AG04449 (cell line): ENCODE measurements at places on chromosomes 7 and 10.

DNA sequence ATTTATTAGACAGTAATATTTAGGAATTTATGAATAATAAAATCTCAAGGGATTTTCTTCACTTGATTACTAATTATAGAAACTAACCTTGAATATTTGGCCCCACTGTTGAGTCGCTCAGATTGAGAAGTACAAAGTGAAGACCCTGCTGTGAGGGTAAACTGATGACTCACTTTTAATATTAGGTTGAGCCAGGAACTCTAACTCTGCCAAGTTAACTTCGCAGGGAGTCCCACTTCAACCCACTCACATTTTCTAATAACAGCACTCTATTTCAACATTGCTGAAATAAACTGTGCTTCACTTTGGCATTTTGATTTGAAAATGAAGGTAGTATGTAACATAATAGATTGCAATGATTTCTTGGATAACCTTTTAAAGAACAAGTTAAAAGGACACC, 200.7 kb downstream of the POLR1F start:
- DNase-seq = no peak

GRCh38 chr7:69467826-69468225, 130.4 kb upstream of the AUTS2 start:
- DNase-seq = no peak

DNA sequence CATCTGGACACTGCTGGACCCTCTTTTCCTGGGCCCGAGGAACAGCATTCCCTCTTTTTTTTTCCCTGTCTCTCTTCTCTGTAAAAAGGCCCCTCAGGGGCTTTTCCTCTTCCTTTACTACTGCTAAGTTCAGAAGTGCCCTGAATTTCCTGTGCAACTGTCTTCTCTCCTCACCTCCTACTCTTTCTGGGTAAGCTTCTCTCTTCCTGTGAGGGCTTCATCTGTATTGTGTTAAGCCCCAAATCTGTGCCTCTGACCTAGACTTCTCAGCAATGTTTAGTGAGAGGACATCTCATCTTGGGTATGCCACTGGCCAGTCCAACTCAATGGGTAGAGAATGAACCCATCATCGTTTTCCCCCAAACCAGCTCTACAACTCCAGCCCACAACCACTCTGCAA, 174.2 kb downstream of the PTEN start:
- DNase-seq = no peak

DNA sequence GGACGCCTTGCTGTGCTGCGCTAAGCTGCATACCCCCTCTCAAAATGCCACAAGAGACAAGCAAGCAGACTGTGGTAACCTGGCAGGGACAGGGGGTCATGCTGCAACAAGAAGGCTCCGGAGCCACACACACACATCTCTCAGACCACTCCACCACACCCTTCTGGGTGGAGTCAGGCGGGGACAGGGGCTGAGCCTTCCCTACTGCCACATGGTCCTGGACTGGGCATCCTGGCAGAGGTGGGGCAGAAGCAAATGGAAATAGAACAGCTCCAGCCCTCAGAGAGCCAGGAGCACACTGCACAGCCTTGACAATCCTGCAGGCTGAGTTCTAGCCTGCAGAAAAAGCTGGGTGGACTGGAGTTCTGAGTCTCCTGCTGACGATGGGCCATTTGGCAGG, 28.4 kb upstream of the NPFFR1 start:
- DNase-seq = no peak

- DNase-seq = no peak
Measured at GRCh38 chr10:9950070-9950469, 1067.6 kb upstream of the CELF2 start.

GRCh38 chr10:113711142-113711541, 31.4 kb downstream of the CASP7 start:
- no peak for DNase-seq

DNA sequence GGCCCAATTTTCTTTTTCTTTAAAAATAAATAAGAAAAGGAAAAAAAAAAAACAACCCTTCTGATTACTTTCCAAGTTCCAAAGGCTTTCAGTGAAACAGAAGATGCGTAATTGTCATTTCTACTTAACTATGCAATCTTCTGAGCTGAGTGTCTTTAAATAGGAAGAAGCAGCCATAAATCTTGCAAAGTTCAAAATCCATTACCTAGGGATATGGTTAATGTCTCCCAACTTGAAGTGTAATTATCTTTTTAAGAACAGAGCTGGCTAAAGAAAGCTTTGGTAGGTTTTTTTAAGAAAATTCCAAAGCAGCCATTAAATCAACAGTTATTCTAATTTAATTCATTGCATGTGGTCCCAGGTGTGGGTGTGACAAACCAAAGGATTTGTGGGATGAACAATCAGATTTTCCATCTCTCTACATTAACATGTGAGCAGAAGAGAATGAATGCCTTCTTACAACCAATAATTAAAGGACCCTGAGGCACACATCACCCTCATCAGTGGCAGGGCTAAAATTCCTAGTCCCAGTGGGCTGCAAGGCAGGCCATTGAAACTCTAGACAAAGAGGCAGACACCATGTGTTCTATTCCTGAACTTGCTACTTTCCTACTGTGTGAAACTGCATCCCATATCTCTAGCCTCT, 419.2 kb downstream of the REEP3 start:
- DNase-seq = no peak

- no peak for DNase-seq
Measured at GRCh38 chr7:74467876-74468275, 14.2 kb downstream of the GTF2IRD1 start.

DNA sequence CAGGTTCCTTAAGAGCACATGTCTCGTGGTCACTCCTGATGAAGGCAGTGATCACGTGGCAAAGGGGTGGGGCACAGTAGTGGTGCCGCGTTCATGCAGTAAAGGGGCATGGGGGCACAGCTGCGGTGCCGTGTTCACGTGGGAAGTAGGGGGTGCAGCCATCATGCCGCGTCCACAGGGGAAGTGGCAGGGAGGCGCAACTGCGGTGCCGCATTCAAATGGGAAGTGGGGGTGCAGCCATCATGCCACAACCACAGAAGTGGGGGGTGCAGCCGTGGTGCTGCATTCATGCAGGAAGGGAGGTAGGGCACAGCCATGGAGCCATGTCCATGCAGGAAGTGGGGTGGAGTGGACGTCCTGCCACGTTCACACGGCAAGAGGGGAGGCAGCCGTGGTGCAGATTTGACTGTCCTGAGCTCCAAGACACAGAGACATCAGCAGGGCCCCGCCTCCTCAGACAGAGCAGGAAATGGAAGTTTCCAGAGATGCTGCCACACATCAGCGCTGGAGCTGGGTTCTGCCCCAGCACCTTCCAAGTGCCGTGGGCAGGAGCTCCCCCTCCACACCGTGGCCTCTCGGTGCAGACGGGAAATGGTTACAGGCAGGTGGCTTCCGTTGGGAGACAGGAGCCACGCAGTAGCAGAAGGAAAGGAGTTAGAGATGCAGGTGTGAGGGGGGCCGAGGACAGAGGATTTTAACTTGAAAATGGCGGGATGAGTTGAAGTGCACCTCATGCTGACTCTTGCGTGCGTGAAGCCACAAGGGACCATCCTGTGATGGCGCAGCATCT, 95.0 kb upstream of the DDC start:
- no peak for DNase-seq

GRCh38 chr10:12799714-12800113, 201.8 kb downstream of the CCDC3 start:
- DNase-seq = no peak

DNA sequence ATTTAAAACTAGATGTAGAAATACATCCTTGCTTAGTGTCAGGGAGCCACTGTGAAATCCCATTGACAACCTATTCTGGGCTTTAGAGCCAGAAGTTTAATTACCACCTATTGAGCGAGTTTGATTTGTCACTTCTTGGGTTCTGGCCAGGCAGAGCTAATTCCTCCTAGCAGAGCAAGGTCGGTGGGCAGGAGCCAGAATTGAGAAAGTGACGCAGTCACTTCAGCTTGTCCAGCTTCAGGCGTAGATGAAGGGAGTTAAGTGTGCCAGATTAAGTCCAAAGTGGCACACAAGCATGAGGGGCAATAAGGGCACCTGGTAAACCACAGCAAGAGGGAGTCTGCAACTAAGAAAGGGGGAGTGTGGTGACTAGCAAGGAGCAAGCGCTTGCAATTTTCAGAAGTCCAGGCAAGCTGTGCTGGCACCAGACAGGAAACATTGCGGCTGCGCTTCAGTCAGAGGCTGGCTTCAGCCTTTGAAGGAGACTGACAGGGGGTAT, 119.4 kb downstream of the ST7 start:
- no peak for DNase-seq

DNA sequence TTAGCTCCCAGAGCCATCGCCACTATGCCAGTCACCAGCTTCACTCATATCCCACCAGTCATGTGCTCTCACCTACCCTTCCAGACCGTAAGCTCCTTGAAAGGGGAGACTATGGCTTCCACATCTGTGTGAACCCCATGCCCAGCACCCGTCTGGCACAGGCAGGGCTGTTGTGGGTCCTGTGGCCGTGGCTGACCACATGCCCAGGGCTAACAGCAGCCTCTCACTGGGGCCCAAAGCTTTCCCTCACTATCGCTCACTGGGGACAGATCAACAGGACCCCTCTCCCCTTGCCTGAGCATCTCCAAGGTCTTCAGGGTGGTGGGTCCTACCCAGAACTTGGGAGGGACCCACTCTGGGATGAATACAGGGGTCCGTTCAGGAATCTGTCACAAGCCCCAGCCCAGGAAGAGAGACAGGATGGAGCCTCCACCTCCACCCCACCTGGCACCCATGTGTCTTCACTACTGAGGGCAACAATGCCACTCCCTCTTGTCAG, 303.9 kb downstream of the GRID1 start:
- DNase-seq = no peak

DNA sequence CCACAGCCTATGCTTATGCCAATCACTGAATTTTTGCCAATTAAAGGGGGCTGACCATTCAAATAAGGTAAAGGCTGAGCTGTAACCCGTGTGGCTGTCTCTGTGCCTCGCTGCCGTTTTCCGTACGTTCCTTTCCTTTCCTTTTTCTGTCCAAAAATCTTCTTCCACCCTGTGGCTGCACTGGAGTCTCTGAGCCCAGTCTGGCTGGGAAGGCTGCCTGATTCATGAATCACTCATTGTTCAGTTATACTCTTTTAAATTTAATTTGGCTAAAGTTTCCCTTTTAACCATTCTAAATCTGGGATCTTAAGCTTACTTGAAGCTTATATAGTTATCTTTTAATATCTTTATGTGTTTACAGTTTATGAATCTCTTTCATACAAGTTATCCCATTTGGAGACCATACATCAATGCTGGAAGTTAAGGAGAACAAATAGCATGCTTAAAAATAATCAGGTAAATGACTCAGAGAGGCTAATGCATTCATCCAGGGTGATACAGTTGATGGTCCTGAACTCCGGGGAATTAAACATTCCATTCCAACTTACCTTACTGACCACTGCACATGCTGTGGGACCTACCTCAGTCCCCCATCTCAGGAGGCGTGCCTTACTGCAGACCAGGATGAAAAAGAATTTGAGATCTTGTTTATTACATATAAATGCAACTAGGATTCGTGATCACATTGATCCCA, 385.3 kb upstream of the ADARB2 start:
- DNase-seq = no peak

GRCh38 chr7:11557627-11558026, 274.4 kb downstream of the THSD7A start:
- no peak for DNase-seq
